ENCODE measurements at places on chromosomes 5 and 9.

DNA sequence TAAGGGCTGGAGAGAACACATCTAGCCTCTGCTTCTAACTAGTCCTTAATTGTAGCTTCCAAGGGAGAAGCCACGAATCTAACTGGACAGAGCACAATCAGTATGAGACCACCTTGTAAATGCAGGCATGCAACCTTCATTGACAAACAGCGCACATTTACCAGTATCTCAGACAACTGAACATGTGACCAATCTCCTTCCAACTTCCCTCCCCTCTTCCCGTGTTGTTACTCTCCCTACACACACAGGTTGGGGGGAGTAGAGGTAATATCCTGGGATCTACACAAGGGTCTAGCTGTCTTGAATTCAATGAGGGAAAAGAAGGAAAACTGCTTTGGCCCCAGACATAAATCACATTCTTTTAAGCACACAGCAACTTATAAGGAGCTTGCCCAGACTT is 77.6 kb downstream of the LIFR start:
- DNase-seq, result no peak

DNA sequence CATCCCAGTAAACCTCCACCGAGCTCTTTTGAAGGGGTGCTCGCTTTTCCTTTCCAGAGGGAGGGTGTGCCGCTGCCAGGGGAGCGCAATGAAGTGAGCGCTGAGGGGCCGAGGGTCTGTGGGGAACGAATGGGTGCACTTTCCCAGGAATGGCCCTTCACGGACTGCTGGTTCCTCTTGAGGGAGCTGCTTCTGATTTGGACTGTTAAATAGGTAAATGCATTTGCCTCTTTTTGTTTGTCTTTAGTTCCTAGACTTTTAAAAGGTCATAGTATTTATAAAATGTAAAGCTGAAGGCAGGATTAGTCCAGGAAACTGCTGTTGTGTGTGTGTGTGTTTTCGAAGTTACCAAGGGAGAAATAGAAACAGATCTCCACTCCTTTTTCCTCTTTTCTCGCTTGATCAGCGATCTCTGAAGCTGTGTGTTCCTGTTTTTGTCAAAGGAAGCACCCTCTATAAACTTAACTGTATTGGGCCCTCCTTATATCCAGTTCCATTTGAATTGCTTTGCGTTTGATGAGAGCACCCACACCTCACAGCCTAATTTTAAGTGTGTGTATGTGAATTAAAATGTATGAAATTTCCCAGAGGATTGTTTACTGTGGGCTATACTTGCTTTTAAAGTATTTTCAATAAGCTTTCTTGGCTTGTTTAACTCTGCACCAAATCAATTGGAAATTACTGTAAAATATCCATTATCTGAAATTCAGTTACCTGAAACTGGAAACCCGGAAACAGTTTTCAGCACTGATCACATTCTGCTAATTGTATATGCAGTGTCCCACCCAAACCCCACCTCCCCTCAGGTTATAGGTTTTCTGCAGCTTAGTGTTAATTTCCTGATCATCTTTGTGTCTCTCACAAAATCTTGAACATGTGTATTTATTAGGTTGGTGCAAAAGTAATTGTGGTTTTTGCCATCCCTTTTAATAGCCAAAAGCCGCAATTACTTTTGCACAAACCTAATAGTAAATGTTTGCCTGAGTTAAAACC is 966 bp downstream of the SNX2 start:
- DNase-seq, result no peak

- no peak for DNase-seq
Observed at GRCh38 chr9:107106416-107106815, 176.7 kb upstream of the RAD23B start.

DNA sequence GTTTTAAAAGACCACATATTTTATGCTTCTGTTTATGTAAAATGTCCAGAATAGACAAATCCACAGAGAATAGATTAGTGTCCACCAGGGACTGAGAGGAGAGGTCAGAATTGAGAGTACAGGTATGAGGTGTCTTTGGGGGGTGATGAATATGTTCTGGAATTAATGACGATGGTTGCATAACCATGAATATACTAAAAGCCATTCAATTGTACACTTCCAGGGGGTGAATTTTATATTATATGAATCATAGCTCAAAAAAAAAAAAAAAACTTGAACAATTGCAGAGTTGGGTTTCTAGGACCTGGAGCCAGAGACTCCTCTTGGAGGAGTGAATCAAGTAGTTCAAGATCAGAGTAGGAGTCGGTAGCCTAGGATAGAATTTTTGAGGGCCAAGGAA is 57.8 kb upstream of the RUSC2 start:
- no peak for DNase-seq

DNA sequence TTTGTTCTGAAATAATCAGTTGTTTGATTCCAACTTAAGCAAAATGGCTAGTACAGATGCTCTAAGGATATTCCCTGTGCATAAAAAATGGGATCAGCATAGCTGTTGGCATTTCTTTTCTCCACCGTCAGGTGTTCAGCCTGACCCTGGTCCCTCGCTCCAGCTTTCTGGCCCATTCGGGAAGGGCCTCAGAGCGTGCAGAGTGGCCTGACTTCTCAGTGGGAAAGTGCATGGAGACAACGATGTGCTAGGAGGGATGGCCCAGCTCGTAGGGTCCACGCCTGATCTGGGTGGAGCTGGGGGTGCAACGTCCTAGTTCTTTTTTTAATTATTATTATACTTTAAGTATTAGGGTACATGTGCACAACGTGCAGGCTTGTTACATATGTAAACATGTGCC is 319.1 kb upstream of the IRX4 start:
- DNase-seq, result no peak

GRCh38 chr5:115309751-115310370 is 13.4 kb upstream of the CCDC112 start:
- no peak for DNase-seq

DNA sequence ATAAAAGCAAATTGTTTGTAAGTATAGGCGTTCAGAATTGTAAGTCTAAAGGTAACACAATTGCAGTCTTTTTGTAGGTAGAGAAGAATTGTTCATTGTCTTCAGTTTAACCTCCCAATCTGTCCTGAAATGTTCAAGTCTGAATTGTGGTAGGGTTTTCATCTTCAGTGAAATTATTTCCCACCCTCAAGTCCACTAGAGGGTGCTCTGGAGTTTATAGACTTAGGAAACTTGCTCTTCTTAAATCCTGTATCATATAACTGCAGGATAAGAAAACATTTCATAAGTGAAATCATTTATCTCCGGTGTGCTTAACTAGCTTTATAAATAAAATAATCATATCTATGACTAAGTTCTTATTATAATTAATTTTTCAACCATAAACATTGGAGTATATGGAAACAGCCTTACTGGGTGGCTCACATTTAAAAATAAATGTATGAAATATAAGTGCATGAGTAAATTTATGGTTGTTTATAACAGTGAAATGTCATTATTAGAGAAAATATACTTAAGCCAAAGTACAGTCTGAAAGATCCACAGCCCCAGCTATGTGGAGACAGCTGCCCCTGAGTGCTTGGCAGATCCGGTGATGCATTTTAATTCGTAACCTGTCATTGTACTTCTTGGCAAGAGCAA is 182.4 kb upstream of the OTULINL start:
- DNase-seq, result no peak

GRCh38 chr9:110029429-110029955 is 178.5 kb downstream of the C9orf152 start:
- DNase-seq, result no peak

- DNase-seq, result no peak
Observed at GRCh38 chr5:172573986-172574870, 66.8 kb upstream of the NEURL1B start.

DNA sequence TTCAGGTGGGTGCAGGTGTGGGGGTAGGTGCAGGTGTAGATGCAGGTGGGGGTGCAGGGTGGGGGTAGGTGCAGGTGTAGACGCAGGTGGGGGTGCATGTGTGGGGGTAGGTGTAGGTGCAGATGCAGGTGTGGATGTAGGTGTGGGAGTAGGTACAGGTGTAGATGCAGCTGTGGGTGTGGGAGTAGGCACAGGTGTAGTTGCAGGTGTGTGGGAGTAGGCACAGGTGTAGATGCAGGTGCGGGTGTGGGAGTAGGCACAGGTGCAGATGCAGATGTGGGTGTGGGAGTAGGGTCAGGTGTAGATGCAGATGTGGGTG is 94.6 kb downstream of the PHF2 start:
- peak; percentile 7 for DNase-seq

- no peak for DNase-seq
Observed at GRCh38 chr5:55724281-55724680, 12.2 kb upstream of the SLC38A9 start.

DNA sequence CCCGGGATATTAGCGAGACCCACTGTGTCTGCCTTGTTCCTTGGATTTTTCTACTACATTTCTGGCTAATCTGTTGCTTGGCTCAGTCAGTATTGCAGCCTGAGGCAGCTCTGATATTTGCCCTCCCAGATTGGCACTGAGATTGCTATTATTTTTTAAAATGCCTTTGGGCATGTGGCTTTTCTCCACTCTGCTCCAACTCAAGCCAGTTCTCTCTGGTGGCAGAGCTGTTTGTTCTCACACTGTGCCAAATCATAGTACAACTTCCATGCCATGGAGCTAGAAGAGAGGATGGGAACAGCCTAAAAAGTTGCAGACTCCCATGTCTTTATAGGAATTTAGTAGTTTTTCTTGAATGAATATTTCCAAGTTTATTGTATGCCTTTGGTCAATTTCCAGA is 155.9 kb upstream of the ATP10B start:
- DNase-seq, result no peak

GRCh38 chr5:79561525-79561893 is 47.6 kb upstream of the HOMER1 start:
- DNase-seq, result no peak

- DNase-seq, result peak; percentile 80
Observed at GRCh38 chr9:131590907-131591844, 45.9 kb downstream of the PRRT1B start.

DNA sequence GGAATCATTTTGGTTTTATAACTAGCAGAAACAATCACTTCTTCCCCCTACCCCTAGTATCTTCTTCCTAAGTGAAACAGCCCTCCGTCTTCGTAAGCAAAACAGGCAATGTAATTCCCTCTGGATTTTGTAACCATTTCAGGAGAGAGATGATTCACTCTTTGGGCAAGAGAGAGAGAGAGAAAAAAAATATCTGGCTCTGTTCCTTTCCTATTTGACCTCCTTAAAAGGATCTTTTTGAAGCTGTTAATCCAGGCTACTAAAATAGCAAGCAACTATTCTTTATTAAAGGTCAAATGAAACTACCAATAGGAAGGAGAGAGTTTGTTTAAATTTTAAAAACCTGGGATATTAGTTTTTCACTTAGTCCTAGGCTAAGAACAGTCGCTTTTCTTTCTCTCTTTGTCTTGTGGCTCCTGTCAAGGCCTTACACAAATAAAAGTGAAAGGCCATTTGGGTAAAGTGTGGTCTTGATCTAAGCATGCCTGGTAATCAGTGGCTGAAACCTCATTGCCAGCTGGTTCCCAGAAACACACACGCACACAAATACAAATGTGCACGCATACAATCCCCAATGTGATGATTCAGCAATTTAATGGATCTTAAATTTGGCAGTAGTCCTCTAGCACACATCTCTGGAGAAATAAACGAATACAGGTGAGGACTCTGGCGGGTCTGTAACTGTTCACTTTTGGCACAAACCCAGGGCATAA is 70.2 kb downstream of the PRUNE2 start:
- DNase-seq, result no peak

DNA sequence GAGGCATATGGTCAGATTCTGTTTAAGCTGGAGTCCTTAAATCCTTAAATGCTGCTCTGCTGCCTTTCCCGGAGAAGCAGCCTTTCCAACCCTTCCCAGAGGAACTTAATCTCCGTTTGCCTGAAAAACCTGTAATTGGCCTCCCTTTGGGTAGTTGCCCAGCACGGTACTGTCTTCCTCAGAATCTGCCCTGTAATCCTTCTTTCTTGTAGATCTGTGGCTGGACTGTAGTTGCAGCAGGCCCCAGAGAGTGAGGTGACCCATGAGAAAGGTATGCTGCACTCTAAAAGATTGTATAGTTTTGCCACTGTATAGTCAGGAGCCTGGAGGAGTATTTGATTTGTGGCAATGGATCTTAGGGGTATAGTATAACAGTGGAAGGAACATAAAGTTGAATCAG is 11.7 kb downstream of the SPIN1 start:
- DNase-seq, result no peak

GRCh38 chr5:13660072-13660471 is 284.4 kb downstream of the DNAH5 start:
- DNase-seq, result no peak

DNA sequence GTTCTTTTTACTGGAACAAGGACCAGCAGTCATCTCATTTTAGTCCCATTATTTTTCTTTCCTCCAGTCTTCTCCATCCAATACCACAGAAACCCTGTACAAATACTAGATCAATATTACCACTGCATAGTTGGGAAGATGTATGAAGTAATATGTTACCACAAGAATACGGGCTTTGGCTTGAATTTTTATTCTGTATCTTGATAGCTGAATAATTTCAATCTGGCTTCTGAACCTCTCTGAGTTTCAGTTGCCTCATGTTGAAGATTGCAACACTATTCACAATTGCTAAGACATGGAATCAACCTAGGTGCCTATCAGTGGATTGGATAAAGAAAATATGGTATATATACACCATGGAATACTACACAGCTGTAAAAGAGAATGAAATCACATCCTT is 82.9 kb downstream of the SGCD start:
- no peak for DNase-seq

DNA sequence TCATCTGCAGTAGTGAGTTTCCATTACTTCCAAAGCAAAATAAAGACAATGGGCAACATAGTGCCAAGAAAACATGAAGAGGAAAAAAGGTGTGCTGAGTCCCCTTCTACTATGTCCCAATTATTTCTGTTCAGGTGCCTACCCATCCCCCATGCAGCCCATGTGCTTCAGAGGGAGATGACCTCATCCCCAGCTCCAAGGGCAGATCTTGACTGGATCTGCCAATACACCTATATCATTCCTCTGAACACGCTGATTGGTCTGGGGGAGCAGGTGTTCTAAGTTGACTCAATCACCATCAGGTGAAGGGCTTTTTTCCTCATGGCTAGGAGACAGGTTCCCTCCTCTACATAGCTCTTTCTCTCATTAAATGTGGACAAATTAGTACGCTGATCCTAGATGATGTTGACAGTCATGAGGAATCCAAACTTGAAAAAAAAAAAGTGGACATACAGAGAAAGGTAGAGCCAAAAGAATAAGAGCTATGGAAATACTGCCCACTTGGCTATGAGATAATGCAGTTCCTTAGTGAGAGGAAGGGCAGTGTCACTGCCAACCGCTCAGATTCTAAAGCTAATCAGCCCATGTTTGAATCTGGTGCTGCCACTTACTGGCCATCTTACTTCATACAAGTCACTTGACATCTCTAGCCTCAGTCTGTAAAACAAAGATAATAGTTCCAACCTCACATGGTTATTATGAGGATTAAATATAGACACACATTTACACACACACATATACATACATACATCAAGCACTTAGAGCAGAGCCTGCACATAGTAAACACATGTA is 23.1 kb downstream of the PRELID2 start:
- DNase-seq, result no peak

DNA sequence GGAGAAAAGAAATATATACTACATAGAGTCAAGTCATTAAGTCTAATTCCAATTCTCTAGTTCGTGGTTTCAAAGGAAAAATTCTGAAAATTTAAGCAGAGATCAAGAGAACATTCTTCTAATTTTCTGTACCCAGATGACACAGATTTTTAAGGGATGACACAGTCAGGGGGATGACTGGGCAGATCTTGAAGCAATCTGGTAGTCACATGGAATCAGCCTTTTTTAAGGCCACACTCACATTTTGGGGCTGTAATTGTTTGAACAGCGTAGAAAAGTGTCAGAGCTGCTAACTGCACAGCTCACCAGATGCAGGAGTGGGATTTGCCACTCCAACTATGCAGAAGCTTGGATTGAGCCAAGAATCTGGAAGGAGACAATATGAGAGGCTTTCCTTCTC is 20.4 kb downstream of the PDE4D start:
- no peak for DNase-seq

Measured in activated T-cell treated with anti-CD3 and anti-CD28 coated beads, Interleukin-2, amount 50 U/mL, for 1 hour (primary cell).